Stimulated activated naive CD4-positive, alpha-beta T cell treated with Interleukin-2 at 50 U/mL for 16 hours (primary cell): ENCODE measurements at places on chromosomes 2 and 18.

- DNase-seq: no peak
Observed at GRCh38 chr2:56587456-56587855, 403.7 kb downstream of the CCDC85A start.

DNA sequence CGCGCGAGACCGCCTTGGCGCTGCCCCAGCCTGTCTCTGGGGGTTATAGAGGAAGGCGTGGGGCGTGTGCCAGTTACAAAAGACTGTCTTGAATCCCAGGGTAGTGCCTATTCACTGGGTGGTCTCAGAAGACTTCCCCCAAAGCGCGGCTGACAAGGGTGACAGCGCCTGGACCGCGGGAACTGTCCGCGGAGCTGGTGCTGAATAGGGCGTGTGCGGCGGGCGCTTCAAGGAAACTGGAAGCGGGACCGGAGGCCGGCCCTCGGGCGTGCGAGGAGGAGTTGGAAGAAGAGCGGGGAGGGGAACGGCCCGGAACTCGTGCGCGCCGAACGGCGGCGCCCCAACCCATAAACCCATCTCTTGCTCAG lies 2.3 kb downstream of the EGR4 start:
- DNase-seq: peak; percentile 49

GRCh38 chr2:28751956-28752630 lies 463 bp downstream of the PPP1CB start:
- peak; percentile 22 for DNase-seq

GRCh38 chr18:55862693-55863390 lies 274.9 kb upstream of the TCF4 start:
- DNase-seq: no peak
